ENCODE measurements at places on chromosomes 2 and 18.

DNA sequence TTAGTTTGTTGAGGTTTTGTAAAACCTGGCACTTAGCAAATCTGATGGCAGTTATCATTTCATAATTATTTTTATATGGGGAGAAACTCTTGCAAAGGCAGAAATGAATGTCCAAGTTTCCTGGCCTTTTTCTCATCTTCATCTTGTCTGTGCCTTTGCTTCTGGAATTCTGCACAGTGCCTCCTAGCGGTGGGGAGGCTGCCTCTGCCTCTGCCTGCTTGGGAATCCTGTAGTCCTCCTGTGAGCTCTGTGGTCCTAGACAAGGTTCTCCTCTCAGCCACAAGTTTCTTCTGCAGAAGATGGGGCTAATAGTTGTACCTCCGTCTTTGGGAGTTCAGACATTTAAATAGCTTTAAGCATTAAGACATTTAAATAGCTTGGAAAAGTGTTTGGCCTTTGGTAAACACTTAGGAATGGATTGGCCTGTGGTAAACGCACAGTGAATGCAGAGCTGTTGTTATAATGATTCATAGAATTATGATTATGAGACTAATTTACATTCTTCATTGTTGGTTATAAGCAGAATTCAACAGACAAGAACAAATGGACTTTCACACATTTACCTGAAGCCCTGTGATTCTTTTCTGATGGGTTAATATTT lies 101.2 kb downstream of the ZNF236 start:
- DNase-seq: no peak

- no peak for DNase-seq
Measured at GRCh38 chr2:37377187-37377532, 32.7 kb downstream of the QPCT start.

DNA sequence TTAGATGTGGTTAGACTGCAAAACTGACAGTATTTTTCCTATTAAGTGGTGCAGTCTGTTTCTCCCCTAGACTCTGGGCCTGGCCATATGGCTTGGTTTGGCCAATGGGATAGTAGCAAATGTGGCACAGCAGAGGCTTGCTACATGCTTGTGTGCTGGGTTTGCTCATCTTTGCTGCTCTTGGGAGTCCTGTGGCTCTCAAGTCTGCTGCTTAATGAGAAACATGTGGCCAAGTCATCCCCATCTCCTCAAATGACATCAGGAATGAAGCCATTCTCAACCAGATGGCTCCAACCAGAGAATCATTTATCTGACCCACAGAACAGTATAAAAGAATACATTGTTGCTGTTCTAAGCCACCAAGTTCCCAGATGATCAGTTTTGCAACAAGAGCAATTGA lies 57.1 kb upstream of the PAX3 start:
- no peak for DNase-seq

DNA sequence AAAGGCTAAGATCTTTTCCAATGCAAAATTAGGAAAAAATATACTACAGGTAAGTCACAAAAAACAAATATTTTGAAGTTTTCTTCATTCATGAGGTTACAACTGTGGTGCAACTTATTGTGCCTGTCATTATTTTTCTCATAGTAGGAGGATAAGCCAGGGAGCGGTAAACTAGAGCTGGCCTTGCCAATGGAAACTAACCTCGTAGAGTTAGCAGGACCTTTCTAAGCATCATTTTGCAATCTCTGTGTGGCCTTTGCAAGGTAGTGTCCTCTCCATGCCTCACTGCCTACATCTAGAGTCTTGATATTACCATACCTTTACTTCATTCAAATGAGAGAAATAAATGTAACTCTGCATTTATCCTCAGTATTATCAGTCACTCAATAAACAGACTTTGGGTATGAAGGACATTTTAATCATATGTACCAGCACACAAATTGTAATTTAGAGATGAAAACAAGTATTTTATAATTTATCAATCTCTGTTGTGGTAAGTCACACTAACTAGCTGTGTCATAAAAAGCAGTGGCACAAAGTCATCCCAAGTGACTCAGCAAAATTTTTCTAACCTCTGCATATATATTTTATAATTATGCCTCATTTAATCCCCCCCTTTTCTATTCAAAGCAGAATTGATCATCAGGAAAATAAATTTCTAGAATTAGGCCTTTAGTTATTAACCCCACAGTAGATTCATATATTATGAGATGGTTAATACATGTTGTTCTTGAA lies 47.0 kb downstream of the LANCL1 start:
- no peak for DNase-seq

DNA sequence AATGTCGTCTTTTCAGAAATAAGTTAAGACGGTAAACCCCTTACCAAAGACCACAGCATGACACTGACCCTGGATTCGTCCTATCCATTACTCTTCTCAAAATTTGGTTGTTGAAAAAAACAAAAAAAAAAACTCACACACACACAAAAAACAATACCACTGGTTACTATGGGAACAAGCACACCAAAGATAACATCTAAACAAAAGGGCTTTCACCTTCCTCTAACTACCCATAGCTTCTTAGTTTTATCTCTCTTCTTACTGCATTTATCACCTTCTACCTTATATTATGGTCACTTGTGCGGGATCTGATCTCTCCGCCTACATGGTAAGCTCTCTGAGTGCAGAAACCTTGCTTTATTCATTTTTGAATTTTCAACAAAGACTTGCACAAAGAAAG lies 192.7 kb downstream of the STK39 start:
- DNase-seq: no peak

DNA sequence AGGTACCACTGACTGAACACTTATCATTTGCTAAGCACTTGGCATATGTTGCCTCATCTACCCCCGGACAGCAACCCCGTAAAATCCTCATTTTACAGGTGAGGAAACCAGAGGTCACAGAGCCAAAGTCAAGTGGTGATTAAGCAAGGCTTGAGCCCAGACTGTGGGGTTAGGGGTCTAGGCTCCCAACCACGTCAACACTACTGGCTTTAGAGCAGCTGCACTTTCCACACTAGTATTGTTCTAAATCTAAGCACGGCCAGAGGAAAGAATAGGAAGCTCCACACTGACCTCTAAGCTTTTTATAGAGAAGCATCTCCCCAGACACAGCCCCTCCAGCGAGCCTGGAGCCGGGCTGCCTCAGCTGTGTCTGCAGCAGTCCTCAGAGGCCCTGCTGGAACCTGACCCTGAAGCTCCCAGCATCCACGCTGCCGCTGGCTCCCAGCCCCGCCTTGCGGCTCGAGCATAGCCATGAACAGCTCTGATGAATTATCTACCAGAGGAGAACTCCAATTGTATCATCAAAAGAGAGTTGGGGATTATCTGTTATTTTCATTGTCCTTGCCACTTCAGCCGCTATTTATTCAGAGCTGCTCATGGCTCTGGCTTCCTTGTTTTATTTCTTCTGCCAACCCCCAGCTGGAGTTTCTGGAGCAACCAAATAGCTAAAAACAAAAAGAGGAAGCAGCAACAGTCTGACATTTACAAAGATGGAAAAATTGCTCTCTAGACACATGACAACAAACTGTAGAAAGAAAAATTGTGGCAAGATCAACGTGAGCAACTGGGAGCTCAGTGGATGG lies 62.2 kb upstream of the RTN4 start:
- no peak for DNase-seq

- DNase-seq: no peak
Measured at GRCh38 chr2:24159708-24160107, 15.1 kb upstream of the FAM228A start.

DNA sequence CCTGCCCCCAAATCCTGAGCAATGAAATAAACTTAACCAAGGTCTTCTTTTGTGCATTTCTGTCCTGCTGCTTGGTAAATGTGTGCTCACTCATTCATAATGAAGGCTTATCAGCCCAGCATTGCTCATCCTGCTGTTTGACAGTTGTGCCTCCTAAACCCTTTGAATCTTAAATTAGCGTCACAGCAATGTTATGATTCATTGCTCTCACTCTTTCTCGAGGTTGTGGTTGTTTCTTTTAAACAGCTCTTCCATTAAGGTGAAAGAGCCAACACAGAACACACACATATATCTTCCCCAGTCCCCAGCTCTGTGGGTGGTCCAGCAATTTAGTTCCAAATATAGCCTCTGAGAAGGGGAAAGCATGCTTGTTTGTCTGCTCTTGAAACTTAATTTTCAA lies 84.0 kb downstream of the EVA1A start:
- DNase-seq: no peak

DNA sequence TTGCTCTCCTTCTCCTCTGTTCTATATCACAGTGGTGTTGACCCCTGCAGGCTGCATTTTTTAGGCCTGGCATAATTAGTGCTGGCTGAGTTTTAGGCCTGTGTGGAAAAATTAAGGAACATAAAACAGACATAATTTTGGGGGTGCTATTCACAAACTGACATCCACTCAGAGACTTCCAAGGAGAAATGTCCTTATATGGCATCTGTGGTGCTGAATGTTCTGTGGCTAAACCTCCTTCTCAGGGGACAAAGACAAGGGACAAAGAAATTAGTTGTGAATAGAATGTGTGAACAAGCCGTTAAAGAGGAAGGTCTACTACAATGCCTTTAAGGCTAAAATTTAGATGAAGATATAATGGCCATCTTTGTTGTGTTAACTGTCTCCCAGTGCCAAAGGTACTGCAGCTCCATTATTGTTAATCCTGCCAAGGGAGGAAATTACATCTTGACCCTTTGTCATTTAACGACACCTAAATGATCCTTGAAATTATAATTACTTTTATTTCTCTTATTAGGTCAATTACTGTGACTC lies 870.0 kb upstream of the CHAC2 start:
- DNase-seq: no peak

DNA sequence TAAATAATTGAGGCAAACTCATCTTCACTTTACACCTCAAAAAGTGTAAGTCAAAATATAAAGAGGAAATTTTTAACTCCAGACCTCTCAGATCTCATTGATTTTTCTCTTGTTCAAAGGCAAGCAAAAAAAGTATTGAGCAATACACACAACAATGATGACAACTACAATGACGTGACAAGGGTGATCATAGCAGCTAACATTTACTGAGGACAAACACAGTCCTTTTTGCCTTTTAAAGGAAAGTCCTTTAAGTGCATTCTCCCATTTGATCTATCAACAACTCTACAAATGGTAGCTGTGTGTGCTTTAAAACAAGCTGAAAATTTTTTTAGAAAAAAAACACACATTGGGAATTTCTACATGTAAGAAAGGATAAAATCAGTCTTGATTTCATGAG lies 123.5 kb upstream of the CTAGE1 start:
- no peak for DNase-seq

GRCh38 chr2:233821709-233822100 lies 32.6 kb downstream of the HJURP start:
- no peak for DNase-seq

GRCh38 chr18:53411511-53411910 lies 813.0 kb downstream of the MBD2 start:
- no peak for DNase-seq

DNA sequence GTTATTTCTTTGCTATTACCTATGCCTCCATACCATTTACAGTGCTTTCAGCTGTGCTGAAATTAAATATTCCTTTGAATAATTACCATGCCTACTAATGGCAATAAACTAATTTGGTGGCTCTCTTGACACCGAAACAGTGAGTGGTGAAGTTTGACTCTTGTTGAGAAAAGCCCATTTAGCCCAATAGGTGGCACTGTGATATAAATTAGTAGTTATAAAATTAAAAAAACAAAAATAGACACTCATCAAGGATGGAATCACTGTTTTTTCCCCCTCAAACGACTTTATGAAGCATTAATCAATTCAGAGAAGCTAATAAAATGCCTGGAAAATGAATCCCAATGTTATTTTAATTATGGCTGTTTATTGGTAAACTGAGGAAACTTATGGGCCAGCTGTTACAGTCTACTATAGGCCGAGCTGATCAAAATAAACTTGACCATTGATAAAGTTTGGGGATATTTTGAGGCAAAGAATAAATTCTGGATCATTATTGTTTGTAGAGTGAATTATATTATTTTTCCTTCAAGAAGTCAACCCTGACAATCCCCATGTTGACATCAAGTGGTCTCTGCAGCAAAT lies 339.6 kb downstream of the TRIB2 start:
- DNase-seq: no peak

- no peak for DNase-seq
Measured at GRCh38 chr2:174395969-174396630, 570 bp downstream of the SCRN3 start.

- DNase-seq: no peak
Measured at GRCh38 chr2:31429759-31430438, 15.4 kb upstream of the XDH start.

- DNase-seq: peak; percentile 90
Measured at GRCh38 chr2:96116879-96117533, 635 bp upstream of the ADRA2B start.

- DNase-seq: no peak
Measured at GRCh38 chr2:207133820-207134519, 31.8 kb downstream of the KLF7 start.

DNA sequence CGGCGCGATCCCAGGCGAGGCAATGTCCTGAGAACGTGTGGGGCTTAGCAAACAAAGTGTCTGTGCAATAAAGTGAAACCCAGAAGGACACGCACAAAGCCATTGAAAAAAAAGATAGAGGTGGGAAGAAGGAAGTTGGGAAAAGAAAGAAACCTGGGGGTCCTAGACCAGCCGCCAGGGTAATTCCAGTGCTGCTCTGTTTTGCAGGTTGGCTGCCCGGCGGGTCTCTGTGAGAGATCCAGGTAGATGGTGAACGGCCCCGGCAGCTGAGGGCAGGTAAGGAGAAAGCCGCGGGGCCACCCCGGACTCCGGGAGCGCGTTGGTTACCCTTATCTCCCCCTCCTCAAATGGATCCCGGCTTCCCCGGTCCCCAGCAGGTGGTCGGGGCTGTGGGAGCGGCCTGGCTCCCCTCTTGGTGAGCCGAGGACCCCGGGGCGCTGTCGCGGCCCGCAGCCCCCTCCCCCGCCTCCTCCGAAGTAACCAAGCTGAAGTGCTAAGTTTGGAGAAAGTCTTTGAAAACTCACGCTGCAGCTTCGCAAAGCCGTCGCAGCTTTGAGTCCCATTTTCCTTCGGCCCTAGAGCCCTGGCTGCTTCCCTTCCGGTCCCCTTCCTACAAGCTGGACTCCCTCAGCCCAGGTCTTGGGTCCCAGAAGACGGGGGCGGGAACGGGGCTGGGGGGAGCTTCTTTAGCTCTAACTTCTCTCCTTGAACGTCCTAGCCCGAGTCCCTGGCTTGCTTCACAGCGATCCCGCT lies 588 bp downstream of the OTX1 start:
- DNase-seq: peak; percentile 68

DNA sequence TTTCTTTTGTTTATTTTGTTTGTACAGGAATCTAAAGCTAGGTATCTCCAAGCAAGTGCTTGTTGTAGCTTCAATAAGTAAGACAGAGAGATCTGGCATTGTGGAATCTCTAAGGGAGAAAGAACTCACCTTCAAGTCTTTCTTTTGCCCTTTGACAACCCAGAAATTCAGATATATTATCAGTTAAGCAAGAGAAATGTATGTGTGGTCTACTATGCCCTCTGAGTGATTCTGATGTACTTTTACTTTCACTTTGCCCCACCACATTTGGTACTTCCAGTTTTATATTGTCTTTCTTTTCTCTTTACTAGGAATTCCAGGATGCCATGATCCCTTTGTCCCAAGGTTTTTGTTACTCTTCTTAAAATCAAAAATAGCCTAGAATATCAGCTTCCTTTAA lies 259.6 kb upstream of the PIK3C3 start:
- no peak for DNase-seq
